Memory B cell (primary cell): ENCODE measurements at places on chromosomes 5 and 9.

DNA sequence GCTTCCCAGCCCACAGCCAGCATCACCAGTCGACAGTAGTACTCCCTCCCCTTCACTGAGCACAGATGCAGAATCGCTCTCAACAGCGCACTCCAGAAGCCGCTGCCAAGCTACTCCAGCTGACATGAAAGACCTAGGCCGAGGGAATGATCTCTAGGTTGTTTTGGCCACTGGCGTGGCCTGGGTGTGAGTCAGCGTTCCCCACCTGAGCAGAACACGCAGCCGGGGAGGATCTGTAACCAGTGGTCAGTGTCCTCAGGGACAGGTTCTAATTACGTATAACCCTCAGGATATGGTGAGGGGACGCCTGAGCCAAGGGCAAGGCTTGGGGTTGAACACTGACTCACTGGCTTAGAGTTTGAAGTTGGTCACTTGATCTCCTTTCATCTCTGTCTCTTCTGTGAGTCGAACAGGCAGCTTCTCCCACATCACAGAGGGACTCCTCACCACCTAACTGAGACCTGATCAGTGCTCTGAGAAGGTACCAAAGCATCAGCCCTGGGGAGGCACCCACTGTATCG lies 76.9 kb upstream of the IL17B start:
- H3K27ac ChIP-seq, result no peak overlapping the region
- H3K27me3 ChIP-seq, result peaks cover 2% of the 10 kb centered on the region
- DNase-seq, result no peak
- no peak overlapping the region for H3K4me3 ChIP-seq

GRCh38 chr9:3277200-3277599 lies 248.6 kb downstream of the RFX3 start:
- DNase-seq, result no peak
- H3K27ac ChIP-seq, result no peak overlapping the region
- peaks cover 11% of the 10 kb centered on the region for H3K36me3 ChIP-seq
- no peaks in the 10 kb centered on the region for H3K4me1 ChIP-seq

DNA sequence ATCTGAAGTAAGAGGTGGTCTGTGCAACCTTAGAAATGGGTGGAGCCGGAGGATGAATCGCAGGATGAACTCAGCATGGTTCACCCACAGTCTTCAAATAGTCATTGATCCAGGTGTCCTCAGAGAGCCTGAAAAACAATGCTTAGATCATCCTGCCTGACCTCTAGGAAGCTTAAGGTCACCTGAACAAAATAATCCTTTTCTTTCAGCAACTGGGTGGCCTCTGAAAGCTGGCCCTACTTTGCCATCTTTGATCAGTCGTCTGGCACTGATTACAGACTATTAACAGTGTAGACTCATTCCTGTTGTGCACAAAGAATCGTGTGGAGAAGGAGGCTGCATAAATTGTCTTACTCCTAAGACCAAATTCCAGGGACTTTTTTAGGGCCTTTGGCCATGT lies 50.7 kb downstream of the PIP5K1B start:
- no peak for DNase-seq
- peaks cover 7% of the 10 kb centered on the region for H3K4me1 ChIP-seq

DNA sequence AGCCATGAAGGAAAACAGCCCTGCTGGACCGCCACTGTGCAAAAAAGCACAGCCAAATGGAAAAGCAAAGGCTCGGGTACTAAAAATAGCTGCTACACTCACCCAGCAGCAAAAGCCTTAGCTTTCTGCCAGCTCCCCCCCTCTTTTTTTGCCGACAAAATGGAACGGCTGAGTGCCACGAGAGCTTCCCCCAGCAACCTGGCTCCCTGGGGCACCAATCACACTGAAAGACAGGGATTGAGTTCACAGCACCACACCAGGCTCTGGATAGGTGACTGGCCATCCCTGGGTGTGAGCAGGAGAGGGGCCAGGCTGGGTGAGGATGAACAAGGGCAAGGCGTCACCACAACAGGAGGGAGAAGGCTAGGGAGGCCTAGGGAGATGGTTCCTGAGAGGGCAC lies 66.7 kb downstream of the SIL1 start:
- no peak for DNase-seq
- H3K36me3 ChIP-seq, result peaks cover 20% of the 10 kb centered on the region
- H3K4me1 ChIP-seq, result peaks cover 10% of the 10 kb centered on the region
- no peak overlapping the region for H3K4me3 ChIP-seq
- no peak overlapping the region for H3K27ac ChIP-seq

DNA sequence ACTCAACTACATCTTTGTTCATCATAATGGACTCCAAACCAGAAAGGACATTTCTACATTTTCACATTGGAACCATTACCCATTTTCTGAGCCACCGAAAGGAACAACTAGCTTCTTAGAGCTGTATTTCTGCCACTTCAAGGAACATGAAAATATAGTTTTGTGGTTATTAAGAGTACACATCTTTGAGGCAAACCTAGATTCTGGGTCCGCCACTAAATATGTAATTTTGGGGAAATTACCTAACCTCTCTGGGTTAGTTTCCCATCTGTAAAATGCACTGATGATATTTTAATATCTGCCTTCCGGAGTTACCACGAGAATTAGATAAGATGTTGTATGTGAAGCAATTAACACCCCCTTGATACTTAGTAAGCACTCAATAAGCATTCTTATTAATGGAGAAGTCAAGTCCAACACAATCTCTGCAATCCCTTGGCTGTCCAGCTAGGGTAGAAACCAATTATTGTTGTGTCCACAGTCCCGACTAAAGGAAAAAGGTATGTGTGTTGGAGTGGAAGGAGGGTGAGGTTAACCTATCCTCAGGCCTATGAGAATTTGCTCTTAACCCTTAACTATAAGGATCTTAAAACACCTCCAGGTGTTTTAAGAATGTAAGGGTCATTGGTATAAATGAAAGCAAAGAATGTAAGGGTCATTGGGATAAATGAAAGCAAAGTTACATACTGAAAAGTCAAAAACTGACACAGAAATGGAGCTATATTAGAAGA lies 94.0 kb upstream of the PTGER4 start:
- no peak for DNase-seq
- H3K4me1 ChIP-seq, result peaks cover 6% of the 10 kb centered on the region
- H3K36me3 ChIP-seq, result peaks cover 2% of the 10 kb centered on the region
- H3K27ac ChIP-seq, result no peak overlapping the region
- H3K4me3 ChIP-seq, result no peak overlapping the region

GRCh38 chr5:133457439-133458355 lies 154.6 kb downstream of the FSTL4 start:
- no peaks in the 10 kb centered on the region for H3K36me3 ChIP-seq
- H3K4me3 ChIP-seq, result no peak overlapping the region
- no peak overlapping the region for H3K27ac ChIP-seq
- no peak for DNase-seq

DNA sequence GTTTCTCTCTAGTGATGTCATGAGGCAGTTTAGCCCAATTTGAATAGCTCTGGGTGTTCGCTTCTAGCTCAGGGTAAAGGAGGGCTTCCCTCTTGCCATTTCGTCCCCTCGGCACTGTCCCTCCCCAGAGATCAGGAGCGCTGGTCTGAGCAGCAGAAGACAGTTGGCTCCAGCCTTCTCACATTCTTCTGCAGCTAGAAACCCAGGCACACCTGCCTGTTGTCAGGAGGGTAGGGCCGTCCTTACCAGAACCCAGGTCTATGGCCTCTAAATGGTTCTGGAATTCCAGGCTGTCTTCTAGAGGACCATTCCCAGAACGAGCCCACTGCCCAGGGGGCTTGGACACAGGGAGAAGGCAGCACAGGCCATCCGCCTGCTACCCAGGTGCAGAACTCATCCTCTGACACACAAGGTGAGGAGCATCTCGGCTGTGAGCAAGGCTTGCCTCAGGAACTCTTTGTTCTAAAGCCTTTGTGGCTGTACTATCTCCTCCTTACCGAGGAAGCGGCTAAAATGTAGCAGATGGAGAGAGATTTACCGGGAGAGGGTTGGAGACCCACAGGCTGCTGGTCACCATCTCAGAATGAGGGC lies 255.6 kb upstream of the IRX2 start:
- no peaks in the 10 kb centered on the region for H3K27me3 ChIP-seq
- H3K4me3 ChIP-seq, result no peak overlapping the region
- DNase-seq, result no peak
- no peaks in the 10 kb centered on the region for H3K4me1 ChIP-seq

GRCh38 chr5:5155617-5156016 lies 15.5 kb downstream of the ADAMTS16 start:
- H3K27me3 ChIP-seq, result peaks cover 1% of the 10 kb centered on the region
- no peak for DNase-seq
- no peak overlapping the region for H3K4me3 ChIP-seq

GRCh38 chr5:39525271-39525670 lies 100.5 kb upstream of the DAB2 start:
- DNase-seq, result no peak
- H3K27ac ChIP-seq, result no peak overlapping the region
- no peak overlapping the region for H3K4me3 ChIP-seq
- H3K36me3 ChIP-seq, result no peaks in the 10 kb centered on the region
- peaks cover 3% of the 10 kb centered on the region for H3K4me1 ChIP-seq

GRCh38 chr5:75260708-75261107 lies 24.0 kb upstream of the ANKRD31 start:
- H3K27ac ChIP-seq, result no peak overlapping the region
- H3K27me3 ChIP-seq, result peaks cover 15% of the 10 kb centered on the region
- H3K4me1 ChIP-seq, result no peaks in the 10 kb centered on the region

- no peak overlapping the region for H3K4me3 ChIP-seq
- H3K4me1 ChIP-seq, result no peaks in the 10 kb centered on the region
- H3K27ac ChIP-seq, result no peak overlapping the region
- peaks cover 7% of the 10 kb centered on the region for H3K27me3 ChIP-seq
These were observed 93.0 kb upstream of the CCL21 start for GRCh38 chr9:34802916-34803315.

- DNase-seq, result no peak
- peaks cover 8% of the 10 kb centered on the region for H3K36me3 ChIP-seq
- H3K27me3 ChIP-seq, result no peaks in the 10 kb centered on the region
- H3K4me3 ChIP-seq, result peak overlapping the region; percentile 5
These were observed 49.6 kb downstream of the STRBP start for GRCh38 chr9:123218831-123219230.

DNA sequence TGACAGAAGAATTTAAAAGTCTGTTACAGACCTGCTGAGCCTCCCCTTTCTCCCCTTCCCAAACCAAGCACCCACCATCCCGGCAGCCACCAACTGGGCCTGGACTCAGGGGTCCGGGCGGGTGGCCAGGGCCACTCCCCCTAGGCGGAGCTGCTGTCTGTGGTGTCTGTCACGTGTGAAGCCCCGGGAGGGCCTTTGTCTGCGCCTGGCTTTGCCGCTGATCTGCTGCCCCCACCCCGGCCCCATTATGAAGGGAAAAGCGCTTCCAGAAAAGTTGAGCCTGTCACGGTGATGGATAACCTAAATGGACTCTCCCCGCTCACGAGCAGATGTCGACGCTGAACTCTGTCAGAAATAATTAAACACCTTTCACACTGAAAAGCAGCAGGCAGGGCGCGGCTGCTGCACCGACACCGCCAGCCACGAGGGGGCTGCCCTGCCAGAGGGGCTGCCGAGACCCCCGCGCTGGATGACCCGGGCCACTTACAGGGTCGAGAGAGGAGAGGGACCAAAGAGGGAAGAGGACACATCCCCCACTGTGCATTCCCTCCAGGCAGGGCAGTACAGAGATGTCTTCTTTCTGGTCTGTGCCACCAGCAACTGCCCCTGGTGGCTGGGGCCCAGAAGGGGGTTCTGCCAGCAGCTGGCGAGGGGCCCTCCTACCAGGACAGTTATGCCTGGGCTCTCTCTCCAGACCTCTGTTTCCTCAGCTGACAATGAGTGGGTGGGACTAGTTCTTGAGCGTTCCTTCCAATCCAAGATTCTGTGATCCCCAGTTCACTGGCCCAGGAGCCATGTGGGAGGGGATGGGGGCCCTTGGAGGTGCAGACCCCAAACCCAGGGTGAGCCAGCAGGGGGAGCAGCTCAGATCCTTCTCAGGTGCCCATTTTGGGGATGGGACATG lies 36.0 kb upstream of the BARHL1 start:
- H3K27me3 ChIP-seq, result peaks cover 9% of the 10 kb centered on the region
- no peaks in the 10 kb centered on the region for H3K4me1 ChIP-seq
- no peak for DNase-seq
- no peak overlapping the region for H3K4me3 ChIP-seq
- H3K36me3 ChIP-seq, result no peaks in the 10 kb centered on the region

GRCh38 chr5:73186976-73187375 lies 14.0 kb downstream of the TMEM174 start:
- no peak overlapping the region for H3K27ac ChIP-seq
- no peak for DNase-seq
- peaks cover 23% of the 10 kb centered on the region for H3K27me3 ChIP-seq
- H3K4me3 ChIP-seq, result no peak overlapping the region
- H3K36me3 ChIP-seq, result peaks cover 4% of the 10 kb centered on the region

- H3K27ac ChIP-seq, result no peak overlapping the region
- no peak for DNase-seq
- no peak overlapping the region for H3K4me3 ChIP-seq
- no peaks in the 10 kb centered on the region for H3K27me3 ChIP-seq
These were observed 24.7 kb downstream of the DEPDC1B start for GRCh38 chr5:60675286-60675685.

DNA sequence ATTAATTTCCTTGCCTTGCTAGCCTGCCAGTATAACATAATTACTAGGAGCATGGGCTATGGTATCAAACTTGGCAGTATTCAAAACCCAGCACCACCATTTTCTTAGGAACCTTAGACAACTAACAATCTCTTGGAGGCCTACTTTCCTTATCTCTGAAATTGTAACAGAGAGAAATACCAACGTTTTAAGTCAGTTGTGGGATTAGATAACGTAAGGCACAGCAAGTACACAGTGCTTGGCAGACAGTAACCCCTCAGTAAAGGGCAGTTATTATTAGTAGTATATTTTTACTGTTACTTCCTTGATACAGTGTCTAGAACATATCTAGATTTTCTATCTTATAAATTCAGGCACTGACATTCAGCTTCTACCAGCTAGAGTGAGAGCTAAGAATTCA lies 309.6 kb downstream of the ACTL7B start:
- H3K27ac ChIP-seq, result no peak overlapping the region
- no peaks in the 10 kb centered on the region for H3K4me1 ChIP-seq
- no peaks in the 10 kb centered on the region for H3K27me3 ChIP-seq
- no peak overlapping the region for H3K4me3 ChIP-seq
- no peak for DNase-seq

DNA sequence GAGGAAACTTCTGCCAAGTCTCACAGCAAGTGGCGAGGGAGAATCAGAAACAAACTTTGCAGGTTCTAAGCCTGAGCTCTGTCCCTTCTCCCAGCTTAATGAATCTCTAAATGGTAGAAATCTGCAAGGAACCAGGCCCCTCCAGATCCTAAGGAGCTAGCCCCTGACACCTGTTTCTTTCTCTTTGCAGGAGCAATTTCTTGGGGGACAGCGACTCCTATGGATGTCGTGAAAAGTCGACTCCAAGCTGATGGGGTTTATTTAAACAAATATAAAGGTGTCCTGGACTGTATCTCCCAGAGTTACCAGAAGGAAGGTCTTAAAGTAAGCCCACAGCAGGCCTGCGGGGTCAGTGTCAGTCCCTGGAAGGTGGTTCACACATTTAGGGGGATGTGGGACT lies 21.8 kb downstream of the IL9 start:
- H3K4me1 ChIP-seq, result no peaks in the 10 kb centered on the region
- no peak overlapping the region for H3K27ac ChIP-seq
- no peaks in the 10 kb centered on the region for H3K36me3 ChIP-seq
